Hypothalamus (tissue), 51 donors: ENCODE measurements at places on chromosomes 2 and 18.

DNA sequence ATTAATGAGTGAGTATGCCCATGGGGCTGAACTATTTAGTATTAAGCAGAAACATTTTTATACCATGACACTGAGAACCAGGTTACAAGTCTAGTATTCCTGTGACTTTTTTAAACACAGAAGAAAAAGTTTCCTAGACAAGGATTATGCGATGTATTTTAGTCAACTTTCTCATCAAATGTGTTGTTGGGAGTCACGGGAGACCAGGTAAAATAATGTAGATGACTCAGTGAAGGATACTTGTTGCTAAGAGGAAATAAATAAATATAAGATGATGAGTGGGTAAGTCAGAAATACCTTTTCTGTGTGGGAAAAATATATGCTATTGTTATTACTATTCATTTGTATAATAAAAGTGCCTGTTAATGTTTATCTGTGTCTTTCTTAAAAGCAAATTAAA is 23.4 kb downstream of the MBD5 start:
- no peak for DNase-seq

GRCh38 chr2:152623076-152623740 is 94.1 kb downstream of the PRPF40A start:
- DNase-seq, result no peak

- no peak for DNase-seq
These were observed 29.8 kb downstream of the LTBP1 start for GRCh38 chr2:32976409-32977063.

- DNase-seq, result no peak
These were observed 863.7 kb downstream of the GALR1 start for GRCh38 chr18:78113136-78113939.

- DNase-seq, result no peak
These were observed 7.0 kb upstream of the CLEC4F start for GRCh38 chr2:70827388-70827787.

DNA sequence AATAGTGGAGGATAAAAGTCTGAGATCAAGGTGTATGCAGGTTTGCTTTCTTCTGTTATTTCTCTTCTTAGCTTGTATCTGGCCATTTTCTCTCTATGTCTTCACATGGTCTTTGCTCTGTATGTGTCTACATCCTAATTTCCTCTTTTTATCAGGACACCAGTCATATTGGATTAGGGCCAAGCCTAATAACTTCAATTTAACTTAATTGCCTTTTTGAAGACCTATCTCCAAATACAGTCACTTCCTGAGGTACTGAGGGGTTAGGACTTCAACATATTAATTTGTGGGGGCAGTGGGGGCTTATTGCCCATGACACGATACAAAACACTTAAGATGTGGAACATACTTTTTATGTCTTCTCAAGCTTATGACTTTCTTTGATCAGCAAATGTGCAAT is 632.9 kb upstream of the CELF4 start:
- DNase-seq, result no peak

DNA sequence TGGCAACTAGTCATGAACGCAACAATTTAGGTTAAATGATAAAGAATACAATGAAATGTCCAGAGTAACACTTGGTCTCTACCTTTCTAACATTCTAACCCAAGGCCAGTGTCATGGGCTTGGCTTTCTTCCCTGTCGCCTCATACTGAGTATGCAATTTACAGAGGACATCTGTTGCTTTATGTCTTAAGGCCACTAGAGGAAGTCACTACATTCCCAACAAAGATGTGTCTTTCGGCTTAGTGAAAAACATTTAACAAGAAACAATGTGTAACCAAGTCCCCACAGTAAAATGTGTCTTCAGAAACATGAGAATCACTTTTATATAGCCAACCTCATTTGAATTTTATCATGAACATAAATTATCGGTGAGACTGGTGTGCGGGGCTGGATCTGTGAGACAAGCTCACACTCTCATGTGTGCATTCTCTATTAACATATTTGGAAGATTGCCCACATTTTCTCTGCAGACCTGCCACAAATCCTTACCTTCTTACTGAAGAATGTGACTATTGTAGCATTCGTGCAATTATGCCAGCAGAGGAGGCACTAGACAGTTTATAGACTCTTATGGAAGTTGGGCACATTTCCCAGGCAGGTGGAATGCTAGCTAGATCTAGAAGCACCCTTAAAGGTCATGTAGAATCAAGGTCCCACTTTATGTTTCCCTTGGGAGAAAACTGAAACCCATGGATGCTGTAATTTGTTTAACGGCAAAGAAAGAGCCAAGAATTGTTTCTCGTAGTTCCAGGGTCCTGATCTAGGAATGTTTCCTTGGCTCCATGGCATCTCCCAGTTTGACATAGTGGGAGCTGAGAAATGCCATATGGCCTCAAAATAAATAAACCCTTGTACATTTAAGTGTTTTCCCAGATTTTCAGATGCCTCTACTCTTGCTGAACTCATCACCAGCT is 101.8 kb downstream of the CD226 start:
- no peak for DNase-seq

DNA sequence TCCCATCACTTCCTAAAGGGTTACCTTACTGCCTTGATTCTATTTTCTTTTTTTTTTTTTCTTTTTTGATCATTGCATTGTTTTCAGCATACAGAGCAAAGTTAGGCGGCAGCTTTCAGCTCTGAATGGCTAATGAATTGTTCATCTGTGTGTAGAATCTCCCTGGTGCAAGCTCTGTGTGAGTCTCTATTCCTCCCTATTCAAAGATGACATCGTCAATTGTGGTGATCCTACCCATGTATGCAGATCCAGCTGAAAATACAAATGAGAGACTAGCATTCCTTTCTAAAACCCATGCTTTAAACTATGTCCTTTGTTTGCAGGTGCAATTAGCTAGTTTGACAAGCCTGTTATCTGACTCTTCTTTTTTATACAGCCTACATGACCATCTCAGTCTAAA is 539.0 kb downstream of the ARHGAP15 start:
- DNase-seq, result no peak

DNA sequence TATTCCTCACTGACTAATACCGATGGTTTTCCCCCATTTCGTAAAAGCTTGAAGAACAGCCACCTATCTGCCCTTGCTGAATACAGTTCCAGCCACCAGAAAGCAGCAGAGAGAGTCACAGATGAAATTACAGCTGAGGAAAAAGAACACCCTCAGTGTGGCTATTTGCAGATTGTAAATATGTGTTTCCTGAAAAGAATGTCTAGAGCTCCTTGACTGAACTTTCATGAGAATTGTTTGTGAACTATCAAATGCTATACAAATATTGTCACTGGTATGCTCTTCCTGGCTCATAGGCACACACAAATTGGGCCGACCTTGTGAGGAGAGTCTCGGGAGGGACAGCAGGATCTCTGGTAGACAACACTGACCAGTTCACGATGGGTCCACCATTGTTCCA is 58.1 kb upstream of the TTC39C start:
- DNase-seq, result no peak

GRCh38 chr2:134208825-134209224 is 45.0 kb upstream of the MGAT5 start:
- no peak for DNase-seq

DNA sequence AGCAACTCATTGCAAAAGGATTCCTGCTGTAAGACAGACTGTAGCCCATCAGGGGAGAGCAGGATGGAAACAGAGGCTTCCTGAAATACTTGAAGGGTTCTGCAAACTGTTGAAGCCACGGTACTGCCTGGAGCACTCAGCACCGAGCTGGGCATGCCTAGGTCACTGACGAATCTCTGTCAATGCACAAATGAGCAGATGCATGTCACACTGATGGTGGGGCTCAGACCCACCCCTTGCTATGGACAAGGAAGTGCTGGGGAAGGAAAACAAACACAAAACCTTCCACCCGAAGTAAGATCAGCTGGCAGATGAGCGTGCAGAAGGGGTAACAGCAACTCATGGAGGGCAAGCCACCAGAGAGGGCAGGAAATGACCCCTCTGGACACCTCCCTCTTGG is 136.7 kb downstream of the BCL2 start:
- no peak for DNase-seq

DNA sequence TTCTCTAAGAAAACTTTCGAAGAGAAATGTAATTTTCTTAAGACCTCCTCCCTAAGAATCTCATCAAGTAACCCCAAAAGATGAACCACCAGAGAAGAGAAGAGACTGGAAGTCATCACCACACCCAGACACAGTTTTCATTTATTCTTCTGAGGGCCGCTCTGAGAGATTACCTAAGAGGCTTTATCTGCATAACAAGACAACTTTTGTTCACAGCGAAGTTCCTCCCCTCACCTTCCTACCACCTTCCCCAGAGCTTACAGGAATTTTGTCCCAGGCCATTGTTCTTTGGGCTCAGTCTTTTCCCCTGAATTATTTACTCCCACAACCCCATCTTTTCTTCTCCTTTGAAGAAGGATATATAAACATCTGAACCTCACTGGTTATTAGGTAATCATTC is 92.8 kb downstream of the AKAIN1 start:
- DNase-seq, result no peak

GRCh38 chr18:62571037-62571436 is 48.2 kb downstream of the ZCCHC2 start:
- no peak for DNase-seq

- no peak for DNase-seq
These were observed 60.5 kb downstream of the KLHL29 start for GRCh38 chr2:23445450-23445868.

DNA sequence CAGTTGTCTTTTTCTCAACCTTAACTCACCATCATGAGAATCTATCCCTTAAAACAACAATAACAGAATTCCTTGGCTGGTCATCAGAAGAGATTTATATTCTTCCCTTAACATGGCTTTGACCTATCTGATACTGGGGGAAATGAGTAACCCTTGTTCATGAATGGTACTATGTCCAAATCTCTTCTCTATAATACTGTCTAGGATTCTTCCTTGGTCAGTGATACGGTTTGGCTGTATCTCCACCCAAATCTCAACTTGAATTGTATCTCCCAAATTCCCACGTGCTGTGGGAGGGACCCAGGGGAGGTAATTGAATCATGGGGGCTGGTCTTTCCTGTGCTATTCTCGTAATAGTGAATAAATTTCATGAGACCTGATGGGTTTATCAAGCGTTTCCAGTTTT is 282.0 kb upstream of the SIX2 start:
- DNase-seq, result no peak

GRCh38 chr2:2057125-2057721 is 273.9 kb downstream of the MYT1L start:
- DNase-seq, result no peak
